Heart left ventricle (tissue), 16 donors: ENCODE measurements at places on chromosomes 13 and 19.

DNA sequence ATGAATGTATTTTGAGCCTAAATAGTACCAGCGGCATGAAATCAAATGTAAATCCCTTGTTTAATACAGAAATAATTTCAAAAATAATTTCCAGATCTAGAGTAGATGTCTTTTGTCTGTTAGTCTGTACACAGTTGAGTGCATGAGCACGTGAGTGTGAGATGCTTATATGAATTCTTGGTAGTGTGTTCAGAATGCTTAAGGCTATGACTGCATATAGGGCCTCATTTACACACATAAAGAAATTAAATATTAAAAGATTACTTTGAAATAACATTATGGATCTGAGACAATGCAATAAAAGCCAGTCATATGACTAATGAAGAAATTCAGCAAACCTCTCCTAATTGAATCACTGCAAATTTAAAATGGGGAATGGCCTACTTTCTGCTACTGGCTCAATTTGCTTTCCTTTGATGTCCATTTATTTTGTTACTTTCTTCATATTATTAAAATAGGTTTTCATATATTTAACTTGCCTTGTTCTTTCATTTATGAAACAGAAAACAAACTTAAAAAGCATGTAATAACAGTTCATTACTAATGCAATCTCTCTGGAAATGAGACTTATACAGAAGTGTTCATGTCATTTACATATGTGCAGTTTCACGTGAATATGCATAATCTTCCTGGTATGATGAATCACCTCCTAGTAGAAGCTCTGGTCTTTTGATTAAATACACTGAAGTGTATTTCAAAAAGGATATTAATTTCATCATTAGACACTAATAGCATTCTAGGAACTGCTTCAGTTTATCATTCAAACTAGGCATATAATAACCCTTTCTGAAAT lies 4.5 kb downstream of the AMER2 start:
- H3K27ac ChIP-seq = no peak overlapping the region
- no peaks in the 10 kb centered on the region for H3K36me3 ChIP-seq
- H3K27me3 ChIP-seq = peaks cover 56% of the 10 kb centered on the region

DNA sequence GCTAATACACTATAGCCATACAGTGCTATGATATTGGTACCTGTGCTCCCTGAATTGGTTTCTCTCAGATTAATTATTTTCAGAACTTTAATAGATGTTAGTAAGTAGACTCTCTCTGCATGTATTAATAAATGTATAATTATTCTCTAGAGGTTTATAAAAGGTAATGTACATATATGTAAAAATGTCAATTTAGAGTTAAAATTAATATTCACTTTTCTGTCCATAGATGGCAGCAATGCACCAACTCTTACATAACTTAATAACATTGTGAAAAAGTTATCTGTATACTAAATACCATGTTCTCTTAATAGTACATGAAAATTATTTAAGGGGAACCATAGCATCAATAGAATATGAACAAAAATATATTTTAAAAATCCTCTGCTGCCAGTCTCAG lies 515.0 kb upstream of the KLHL1 start:
- H3K36me3 ChIP-seq = no peaks in the 10 kb centered on the region
- H3K4me1 ChIP-seq = no peaks in the 10 kb centered on the region
- H3K4me3 ChIP-seq = no peak overlapping the region
- H3K27ac ChIP-seq = no peak overlapping the region
- DNase-seq = no peak

GRCh38 chr13:39107561-39107960 lies 69.3 kb downstream of the NHLRC3 start:
- no peak overlapping the region for H3K4me3 ChIP-seq
- H3K27me3 ChIP-seq = no peaks in the 10 kb centered on the region
- H3K4me1 ChIP-seq = no peaks in the 10 kb centered on the region
- no peaks in the 10 kb centered on the region for H3K36me3 ChIP-seq
- H3K27ac ChIP-seq = no peak overlapping the region

- DNase-seq = no peak
- H3K4me3 ChIP-seq = no peak overlapping the region
- H3K27me3 ChIP-seq = no peaks in the 10 kb centered on the region
Measured at GRCh38 chr13:67614579-67614978, 384.4 kb upstream of the PCDH9 start.

- no peak for DNase-seq
- H3K4me3 ChIP-seq = no peak overlapping the region
- no peaks in the 10 kb centered on the region for H3K36me3 ChIP-seq
- H3K27ac ChIP-seq = no peak overlapping the region
Measured at GRCh38 chr13:38879786-38880185, 110.8 kb downstream of the STOML3 start.

- H3K4me1 ChIP-seq = peaks cover 52% of the 10 kb centered on the region
- no peak overlapping the region for H3K27ac ChIP-seq
- H3K27me3 ChIP-seq = no peaks in the 10 kb centered on the region
- no peak for DNase-seq
- H3K36me3 ChIP-seq = peaks cover 54% of the 10 kb centered on the region
- no peak overlapping the region for H3K4me3 ChIP-seq
Measured at GRCh38 chr13:98451676-98452470, 125.0 kb downstream of the STK24 start.

DNA sequence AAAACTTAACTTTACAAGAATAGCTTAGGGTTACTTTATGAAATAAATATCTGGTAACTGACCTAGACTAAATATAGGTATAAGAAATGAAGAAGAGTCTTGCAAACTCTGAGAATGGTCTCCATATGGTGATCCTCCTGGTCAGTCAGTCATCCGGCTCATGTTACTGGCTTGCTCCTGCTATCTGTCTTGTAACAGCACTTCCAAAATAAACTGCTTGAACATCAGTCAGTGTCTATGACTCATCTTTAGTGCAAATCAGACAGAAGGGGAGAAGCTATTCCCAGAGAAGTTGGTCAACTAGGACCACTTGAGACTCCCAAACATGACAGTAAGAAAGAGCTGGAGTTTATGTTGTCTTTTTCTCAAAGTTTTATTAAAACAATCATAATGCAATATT lies 1550.9 kb downstream of the PCDH9 start:
- H3K27ac ChIP-seq = no peak overlapping the region
- H3K4me1 ChIP-seq = no peaks in the 10 kb centered on the region
- H3K27me3 ChIP-seq = no peaks in the 10 kb centered on the region
- no peak overlapping the region for H3K4me3 ChIP-seq

DNA sequence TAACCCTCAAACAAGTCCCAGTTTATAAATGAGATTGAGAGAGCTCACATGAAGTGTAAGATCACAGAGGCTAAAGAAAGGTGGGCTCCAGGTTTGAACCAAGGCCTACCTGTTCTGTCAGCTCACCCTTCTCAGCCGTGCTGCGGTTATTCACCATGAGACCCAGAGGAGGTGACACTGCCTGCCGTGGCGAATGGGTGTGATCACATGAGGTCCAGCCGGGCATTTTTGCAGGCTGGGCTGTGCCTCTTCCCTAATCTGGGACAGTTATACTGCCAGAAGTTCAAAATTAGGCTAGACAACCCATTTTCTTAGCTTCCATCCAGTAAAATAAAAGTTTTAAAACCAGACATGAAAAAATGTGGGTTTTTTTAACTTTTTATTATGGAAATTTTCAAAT lies 146.8 kb downstream of the FOXO1 start:
- H3K27me3 ChIP-seq = no peaks in the 10 kb centered on the region
- no peak overlapping the region for H3K27ac ChIP-seq
- no peak overlapping the region for H3K4me3 ChIP-seq
- no peaks in the 10 kb centered on the region for H3K4me1 ChIP-seq
- DNase-seq = no peak
- no peaks in the 10 kb centered on the region for H3K36me3 ChIP-seq

GRCh38 chr13:43874504-43875092 lies 4.9 kb downstream of the CCDC122 start:
- no peak overlapping the region for H3K4me3 ChIP-seq
- H3K27me3 ChIP-seq = no peaks in the 10 kb centered on the region
- peaks cover 18% of the 10 kb centered on the region for H3K36me3 ChIP-seq
- no peak overlapping the region for H3K27ac ChIP-seq
- DNase-seq = no peak
